ENCODE measurements at places on chromosomes 12 and 14.

GRCh38 chr14:99524804-99525698 lies 43.8 kb downstream of the CCNK start:
- no peak for DNase-seq

GRCh38 chr14:97887690-97888089 lies 1090.5 kb downstream of the VRK1 start:
- DNase-seq, result no peak

GRCh38 chr12:4330203-4330602 lies 9.2 kb downstream of the TIGAR start:
- DNase-seq, result no peak

- DNase-seq, result no peak
These were observed 32.4 kb downstream of the FOXN3 start for GRCh38 chr14:89384636-89385035.

GRCh38 chr12:2614341-2614740 lies 180.4 kb upstream of the FKBP4 start:
- no peak for DNase-seq

DNA sequence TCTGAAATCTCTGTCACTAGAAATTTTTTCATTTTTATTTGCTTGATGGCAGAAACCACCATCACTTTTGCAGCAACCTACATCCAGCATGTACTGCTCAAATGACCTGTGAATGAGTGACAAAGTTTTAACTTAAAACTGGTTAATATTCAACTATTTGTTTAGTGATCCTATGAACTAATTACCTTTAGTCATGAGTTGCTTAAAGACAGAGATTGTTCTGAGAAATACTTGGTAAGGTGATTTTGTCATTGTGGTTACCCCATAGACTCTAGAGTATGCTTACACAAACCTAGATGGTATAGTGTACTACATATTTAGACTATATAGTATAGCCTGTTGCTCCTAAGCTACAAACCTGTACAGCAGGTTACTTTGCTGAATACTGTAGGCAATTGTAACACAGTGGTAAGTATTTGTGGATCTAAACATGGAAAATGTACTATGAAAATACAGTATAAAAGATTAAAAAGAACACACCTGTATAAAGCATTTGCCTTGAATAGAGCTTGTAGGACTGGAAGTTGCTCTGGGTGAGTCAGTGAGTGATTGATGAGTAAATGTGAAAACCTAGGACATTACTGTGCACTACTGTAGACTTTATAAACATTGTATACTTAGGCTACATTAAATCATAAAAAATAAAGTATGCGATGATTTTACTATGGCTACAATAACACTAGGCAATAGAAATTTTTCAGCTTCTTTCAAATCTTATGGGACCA lies 256.6 kb upstream of the PPFIA2 start:
- DNase-seq, result no peak

GRCh38 chr12:130825771-130826150 lies 13.3 kb downstream of the STX2 start:
- DNase-seq, result no peak

DNA sequence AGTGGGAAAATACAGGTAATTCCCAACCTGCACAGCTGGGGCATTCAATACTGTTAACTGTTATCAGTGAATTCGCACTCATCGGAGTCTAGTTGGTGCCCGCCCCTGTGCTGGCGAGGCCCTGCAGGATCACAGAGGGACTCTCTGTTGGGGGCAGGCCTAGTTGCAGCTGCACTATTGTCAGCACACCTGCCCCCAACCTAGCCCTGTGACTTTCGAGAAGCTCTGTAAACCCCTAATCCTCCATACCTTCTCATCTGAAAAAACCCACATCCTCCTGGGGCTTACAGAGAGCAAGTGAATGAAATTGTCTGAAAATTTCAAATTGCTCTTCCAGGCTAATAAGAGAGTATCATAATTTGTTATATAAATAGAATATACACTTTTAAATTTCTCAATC lies 132.2 kb upstream of the NUDT4 start:
- no peak for DNase-seq

GRCh38 chr14:99040052-99040451 lies 231.9 kb downstream of the BCL11B start:
- no peak for DNase-seq

DNA sequence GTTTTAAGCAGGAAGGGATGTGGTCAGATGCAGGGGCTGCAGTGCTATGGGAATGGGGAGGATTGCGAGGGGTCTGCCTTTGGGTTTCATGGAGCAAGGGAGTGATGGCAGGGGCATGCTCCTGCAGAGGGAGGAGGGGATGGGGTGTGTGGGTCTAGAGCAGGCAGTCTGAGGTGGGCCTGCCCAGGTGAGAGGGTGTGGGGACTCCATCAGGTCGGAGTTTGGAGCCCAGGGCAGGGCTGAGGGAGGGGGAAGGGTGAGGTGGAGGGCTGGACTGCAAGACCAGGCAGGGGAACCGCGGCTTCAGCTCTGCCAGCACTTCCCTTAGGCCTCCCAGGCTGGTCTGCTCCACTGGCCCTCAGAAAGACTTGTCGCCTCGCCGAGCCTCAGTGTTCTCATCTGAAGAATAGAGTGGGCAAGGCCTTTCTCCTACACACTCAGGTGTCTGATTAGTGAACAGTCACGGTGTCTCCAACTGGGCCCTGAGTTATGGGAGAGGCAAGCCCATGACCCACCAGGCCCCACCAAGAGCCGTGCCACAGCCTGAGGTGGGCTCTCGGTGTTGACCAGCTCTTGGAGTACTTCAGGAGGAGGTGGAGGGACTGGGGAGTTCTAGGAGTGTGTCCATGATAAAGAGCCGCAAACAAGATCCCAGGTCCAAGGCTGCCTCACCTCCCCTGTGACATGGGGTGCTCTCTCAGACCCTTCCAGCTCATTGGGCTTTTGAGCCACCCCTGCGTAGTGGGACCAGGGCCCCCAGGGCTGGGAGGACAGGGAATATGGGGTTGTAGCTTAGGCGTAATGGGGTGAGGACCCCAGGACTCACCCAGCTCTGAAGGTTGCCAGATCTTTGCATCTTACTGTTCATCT lies 20.1 kb upstream of the KRT80 start:
- DNase-seq, result no peak

- no peak for DNase-seq
These were observed 364.9 kb downstream of the RPS29 start for GRCh38 chr14:49221316-49221715.

- no peak for DNase-seq
These were observed 3.8 kb downstream of the BCDIN3D start for GRCh38 chr12:49838973-49839633.

DNA sequence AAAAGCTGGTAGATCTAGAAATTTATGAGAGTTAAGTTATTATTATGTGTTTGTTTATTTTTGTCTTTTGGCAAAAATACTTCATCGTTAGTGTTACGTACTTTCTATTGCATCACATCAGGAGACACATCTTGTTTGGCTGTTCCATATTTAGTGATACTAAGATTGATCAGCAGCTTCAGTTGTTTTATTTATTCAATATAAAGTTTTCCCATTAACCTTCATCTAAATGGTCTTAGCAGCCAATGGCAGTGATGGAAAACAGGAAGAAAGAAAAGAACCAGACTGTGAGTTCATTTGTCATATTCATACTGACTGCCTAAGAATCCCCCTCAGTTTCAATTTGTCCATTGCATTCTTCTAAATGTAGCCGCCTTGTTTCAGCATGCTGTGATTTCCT lies 122.3 kb downstream of the METTL25 start:
- DNase-seq, result no peak

GRCh38 chr12:132145334-132145733 lies 1.1 kb downstream of the NOC4L start:
- no peak for DNase-seq

DNA sequence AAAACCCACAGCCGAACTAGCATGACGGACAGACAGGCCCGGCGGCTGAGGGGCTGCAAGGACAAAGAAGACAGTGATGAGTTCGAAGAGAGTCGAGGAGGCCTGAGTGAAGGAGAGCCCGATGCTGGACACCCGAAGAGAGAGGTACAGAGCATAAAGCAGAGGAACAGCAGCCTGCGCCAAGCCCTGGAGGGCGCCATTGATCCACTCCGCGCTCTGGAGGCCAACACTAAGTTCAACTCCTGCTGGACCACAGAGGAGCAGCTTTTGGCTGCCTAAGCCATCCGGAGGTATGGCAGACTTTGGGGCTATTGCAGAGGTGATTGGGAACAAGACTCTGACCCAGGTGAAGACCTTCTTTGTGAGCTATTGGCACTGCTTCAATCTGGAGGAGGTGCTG lies 7.8 kb upstream of the PLXNC1 start:
- DNase-seq, result no peak

DNA sequence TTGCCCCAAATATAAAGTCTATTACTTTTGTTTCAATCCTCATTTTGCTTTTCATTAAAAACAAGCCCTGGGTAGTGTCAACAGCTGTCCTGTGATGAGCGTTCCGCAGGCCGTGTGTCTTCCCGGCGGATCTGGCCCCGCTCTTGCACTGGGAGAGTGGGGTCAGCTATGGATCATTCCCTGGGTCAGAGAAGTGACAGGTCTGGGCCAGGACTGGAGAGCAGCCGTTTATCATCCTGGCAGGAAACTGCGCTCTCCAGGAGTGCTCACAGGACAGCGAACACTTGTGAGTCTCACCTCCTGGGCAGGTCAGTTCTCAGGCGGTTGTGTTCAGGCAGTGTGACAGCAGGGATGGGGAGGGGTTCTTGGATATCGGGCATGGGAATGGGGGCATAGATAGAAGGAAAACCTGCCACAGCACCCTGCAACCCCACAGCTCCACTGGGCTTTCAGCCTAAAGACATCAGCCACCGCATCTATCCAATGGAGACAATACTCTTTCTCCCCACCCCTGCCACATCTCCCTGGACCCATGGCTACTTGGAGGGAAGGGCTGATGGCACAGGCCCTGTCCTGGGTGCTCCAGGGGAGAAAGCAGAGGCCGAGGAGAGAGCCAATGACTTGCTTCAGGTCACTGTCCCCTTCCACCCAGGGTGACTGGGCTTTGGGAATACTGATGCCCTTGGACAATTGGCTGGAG lies 47.8 kb upstream of the CHGA start:
- no peak for DNase-seq

DNA sequence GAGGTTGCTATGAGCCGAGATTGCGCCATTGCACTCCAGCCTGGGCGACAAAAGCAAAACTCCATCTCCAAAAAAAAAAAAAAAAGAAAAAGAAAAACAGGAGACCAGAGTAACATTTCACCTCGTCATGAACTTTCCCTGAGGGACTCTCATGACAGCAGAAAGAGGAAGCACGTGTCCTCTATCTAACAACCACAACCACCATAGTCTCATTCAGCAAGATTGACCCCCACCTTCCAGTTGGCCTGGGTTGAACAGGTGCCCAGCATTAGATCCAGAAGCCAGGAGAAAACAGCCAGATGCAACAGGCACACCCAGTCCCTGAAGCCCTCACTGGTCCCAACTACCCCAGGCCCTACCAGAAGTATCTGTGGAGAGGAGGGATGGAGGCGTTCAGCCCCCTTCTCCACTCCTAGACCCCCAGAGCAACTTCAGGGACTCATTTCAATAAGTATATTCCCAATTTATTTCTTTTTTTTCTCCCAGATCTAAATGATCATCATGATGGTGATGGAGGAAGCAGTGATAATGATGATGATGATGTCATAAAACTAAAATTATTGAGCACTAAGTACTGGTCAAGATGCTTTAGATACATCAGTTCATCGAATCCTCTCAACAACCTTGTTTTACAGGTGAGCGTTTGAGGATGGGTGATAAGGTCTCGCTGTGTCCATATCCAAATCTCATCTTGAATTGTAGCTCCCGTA lies 235.0 kb downstream of the EFCAB11 start:
- no peak for DNase-seq

- no peak for DNase-seq
These were observed 227.4 kb downstream of the ALX1 start for GRCh38 chr12:85507456-85507855.

- no peak for DNase-seq
These were observed 60.9 kb downstream of the PLEKHA5 start for GRCh38 chr12:19190292-19191031.

GRCh38 chr12:94100211-94100627 lies 48.2 kb upstream of the PLXNC1 start:
- DNase-seq, result no peak

- DNase-seq, result no peak
These were observed 2.7 kb upstream of the CLEC6A start for GRCh38 chr12:8453021-8453513.

DNA sequence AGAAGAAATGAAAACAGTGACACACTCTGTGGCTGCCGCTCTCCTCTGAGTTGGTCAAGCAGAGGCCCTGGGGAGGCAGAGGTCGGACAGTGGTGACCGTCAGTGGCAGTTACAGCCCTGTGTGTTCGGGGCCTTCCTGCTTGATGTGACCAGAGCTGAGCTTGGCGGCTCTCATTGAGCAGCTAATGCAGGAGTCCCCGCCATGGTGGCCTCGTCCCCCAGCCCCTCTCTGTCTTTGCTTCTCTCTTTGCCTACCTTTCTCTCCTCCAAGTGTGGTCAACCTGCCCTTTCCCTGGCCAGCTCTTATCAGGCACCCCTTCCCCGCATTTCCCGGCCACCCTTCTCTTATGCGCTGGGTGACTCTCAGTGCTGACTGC lies 362.8 kb downstream of the CACNA1C start:
- no peak for DNase-seq

- no peak for DNase-seq
These were observed 132.8 kb upstream of the FSCB start for GRCh38 chr14:44639781-44640385.

DNA sequence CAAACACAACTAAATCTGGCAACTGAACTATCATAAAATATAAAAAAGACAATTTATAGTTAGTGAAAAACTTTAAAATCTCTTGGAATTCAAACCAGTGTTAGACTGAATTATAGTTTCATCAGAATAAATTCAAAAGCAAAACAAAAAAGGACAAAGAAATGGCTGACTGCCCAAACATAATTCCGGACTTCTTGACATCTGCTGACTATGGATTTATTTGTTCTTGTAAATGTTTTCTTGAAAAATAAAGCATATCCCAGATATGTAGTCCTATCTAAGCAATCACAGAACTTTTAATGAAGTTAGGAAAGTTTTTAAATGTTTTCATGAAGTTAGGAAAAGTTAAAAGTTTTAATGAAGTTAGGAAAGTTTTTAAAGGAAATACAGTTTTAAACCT lies 45.8 kb upstream of the CNTN1 start:
- DNase-seq, result no peak

- no peak for DNase-seq
These were observed 62.8 kb upstream of the EGLN3 start for GRCh38 chr14:34013721-34014060.

GRCh38 chr14:93705513-93706156 lies 82.7 kb downstream of the PRIMA1 start:
- DNase-seq, result no peak

GRCh38 chr14:103315351-103315911 lies 18.6 kb upstream of the EIF5 start:
- DNase-seq, result no peak

DNA sequence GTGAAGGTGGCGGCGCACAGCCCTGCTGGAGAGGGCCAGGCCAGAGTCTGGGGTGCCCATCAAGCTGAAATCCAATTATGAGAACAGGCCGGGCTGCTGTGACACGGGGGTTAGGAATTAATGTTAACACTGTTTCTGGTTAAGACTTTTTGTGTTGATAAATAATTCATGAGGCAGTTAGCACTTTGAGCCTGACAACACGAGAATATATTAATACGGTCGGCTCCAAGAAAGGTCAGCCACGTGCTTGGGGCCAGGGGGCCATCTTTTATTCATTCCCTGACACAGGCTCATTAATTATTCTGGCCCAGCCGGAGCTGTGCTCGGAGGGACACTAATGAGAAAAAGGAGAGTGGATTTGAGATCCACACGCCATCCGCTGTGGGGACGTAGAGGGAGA lies 45.1 kb downstream of the FBRSL1 start:
- no peak for DNase-seq

Data from NCI-H1092 (cell line).